ENCODE measurements at places on chromosomes 2 and 18. TPM values are rescaled to one million over a fixed set of nuclear protein-coding genes. Genes with fewer than 3 reads are reported as not detected.

ACKR3 gene
- 37.3 TPM for total RNA-seq

GRCh38 chr18:31738460-31739407, 21.9 kb downstream of the SLC25A52 start:
- no peak for DNase-seq

DNA sequence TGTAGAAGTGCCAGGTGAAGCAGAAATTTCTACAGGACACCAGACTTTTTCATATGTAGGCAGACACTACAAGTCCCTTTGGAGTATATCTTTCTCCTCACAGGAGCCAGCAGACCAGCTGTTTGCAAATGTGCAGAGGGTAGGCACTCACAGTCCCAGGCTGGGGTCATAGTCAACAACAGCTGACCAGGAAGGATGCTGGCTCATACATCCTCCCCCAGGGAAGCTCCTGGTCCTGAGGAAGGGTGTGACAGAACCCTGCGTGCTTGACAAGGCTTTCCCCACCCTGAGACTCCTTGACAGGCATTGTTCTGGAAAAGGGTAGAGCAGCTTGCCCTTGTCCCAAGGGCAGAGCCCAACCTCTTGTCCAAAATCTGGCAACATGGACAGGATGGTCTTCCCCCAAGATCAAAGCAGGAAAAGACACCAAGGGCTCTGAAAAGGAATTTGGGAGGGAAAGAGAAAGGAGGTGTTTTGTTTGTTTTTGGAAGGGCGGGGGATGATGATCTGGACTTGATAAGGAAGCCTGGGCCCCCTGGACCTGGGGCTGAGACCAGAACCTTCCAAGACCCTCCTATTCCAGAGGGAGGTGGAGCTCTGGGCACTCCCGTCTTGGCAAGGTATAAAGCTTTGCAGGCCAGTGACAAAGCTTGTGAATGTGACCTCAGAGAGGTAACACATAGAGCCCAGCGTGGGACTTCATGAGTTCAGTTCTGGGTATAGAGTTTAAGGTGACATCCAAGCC, 87.1 kb downstream of the GFPT1 start:
- DNase-seq = no peak

DNA sequence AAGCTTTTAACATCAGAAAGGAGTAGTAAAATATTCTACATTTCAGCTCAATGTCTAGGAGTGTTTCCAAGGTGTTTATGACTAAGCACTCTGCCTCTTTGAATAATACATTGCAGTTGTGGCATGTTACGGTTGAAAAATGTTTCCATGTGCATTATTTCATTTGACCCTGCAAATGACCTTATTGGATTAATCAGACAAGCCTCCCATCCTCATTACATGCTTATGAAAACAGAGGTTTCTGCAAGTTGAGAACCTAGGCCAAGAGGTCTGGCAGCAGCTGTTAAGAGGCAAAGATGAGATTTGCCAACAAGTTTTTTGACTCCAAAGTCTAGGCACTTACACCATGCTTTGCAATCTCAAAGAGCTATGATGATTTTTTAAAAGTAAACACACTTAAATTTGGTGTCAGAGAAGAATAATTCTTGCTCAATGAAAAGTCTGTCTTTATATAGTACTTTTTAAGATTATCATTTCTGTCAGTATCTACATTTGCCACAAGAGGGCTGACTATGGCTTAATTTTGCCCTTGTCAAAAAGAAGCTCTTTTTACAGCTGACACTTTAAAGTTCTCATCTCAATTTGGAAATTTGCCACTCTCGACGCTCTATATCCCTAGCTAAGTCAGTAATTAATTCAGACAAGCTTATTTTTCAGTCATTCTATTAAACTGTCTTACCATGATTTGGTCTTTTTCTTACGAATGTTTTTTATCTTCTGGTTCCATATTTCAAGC, 260.6 kb downstream of the PAX3 start:
- DNase-seq = no peak

SLC14A1 gene
- total RNA-seq = 9.0 TPM

G6PC2 gene
- total RNA-seq = not detected

GRCh38 chr18:47050468-47050867, 15.0 kb upstream of the ELOA2 start:
- DNase-seq = no peak

- no peak for DNase-seq
These were observed 205.2 kb upstream of the HDAC4 start for GRCh38 chr2:239605976-239606375.

GRHL1 gene
- 233 TPM for total RNA-seq

DNA sequence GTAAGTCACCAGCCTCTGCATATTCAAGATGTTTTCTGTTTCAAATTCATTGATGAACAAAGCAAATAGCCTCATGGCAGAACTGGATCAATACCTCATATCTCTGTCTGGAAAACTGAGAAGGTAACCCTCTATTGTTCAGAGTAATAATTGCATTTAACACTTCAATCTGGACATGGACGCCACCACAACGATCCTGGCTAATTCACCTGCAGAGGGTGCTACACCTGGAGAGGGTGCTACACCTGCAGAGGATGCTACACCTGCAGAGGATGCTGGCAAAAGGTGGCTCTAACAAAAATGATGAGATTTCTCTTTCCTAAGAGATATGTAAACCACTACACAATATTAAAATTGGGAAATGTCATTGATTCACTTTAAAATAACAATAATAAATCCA, 183.1 kb upstream of the HNRNPA3 start:
- no peak for DNase-seq

- no peak for DNase-seq
These were observed 319.8 kb downstream of the RND3 start for GRCh38 chr2:150167711-150168110.

- DNase-seq = no peak
These were observed 112.7 kb upstream of the TACR1 start for GRCh38 chr2:75311993-75312392.

GRCh38 chr2:40404517-40404916, 47.4 kb downstream of the SLC8A1 start:
- DNase-seq = no peak

TTN gene
- total RNA-seq = 0.89 TPM

- DNase-seq = no peak
These were observed 75.9 kb downstream of the MYCN start for GRCh38 chr2:16016282-16016681.

RAD51AP2 gene
- total RNA-seq = 0.11 TPM

DNA sequence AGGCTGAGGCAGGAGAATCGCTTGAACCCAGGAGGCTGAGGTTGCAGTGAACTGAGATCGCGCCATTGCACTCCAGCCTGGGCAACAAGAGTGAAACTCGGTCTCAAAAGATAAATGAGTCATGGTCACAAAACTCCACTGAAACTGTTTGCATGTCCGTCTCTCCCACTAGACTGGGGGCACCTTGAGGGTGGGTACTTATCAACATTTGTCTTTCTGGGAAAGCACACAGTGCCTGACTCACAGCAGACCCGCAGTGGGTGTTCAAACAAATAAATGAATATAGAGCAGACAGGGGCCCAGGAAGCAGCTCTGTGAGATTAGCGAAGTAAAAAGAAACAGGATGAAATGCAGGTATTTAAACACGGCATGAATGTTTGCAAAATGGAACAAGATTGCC, 211.1 kb upstream of the GATA6 start:
- DNase-seq = no peak

CXCR4 gene
- total RNA-seq = 6.8 TPM

GRB14 gene
- total RNA-seq = 8.4 TPM

DNA sequence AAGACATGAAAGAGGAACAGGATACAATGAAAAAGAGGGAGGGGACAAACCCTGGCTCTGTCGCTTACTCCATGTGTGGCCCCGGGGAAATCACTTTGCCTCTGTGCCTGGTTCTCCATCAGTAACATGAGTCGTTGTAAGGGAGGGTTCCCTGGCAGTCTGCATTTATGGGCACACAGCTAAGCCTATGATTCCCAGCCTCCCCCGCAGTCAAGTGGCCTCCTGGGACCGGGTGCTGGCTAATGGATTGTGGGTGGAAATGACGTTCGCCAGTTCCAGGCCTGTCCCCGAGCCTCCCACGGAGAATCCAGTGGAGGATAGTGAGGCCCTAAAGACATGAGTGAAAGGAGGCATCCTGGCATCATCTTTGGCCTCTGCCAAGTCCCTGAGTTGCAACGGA, 42.7 kb downstream of the SFXN5 start:
- DNase-seq = no peak

DNA sequence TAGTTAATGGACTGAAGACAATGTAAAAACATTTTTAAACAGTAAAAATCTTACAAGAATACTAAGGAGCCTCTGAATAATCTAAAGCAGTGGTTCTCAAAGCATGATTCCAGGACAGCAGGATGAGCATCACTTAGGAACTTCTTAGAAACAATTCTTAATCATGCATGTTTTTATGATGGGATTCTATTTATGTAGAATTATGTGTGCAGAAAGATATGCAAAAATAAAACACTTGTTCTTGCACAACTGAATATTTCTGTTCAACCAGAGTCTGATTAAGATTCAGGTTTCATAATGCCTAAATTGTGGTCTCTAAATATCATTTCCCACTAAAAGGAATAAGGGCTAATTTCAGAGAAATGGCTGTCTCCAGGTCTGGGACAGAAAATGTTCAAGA, 69.2 kb upstream of the MTIF2 start:
- no peak for DNase-seq

MZT2B gene
- 66.4 TPM for total RNA-seq

DSG4 gene
- total RNA-seq = 0.89 TPM

DNA sequence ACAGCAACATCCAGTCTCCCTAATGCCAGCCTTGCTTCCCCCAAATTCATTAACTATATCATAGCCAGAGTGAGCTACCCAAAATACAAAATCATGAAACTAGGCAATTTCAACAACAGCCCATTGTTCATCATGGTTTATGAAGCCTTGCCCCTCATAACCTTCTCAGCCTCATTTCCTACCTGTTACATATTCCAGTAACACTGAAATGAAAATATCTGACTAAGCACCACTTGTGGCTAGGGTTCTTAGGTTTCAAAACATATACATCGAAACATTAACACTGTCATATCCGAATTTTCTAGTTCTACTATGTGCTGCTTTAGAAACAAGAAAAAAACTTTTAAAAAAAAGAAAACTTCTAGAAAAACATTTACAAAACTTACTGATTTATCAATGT, 59.5 kb downstream of the ATAD2B start:
- no peak for DNase-seq
